ENCODE measurements at places on chromosomes 3 and 15.

DNA sequence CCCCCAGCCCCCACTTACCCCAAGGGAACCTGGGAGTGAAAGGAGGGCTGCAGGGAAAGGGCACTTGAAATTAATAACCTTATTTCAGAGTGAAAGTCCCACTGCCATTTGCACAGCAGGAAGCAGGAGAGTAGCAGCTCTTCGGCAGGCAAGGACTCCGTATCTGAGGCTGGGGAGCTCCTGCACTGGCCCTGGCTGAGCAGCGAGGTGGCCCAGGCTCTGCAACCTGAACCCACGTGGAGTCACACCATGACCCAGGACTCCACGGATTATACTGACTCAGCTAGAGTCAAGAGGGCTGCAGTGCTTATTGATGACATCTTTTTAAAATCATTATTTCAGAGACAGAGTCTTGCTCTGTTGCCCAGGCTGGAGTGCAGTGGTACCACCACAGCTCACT, 214.5 kb downstream of the XXYLT1 start:
- DNase-seq = no peak

- no peak for DNase-seq
Measured at GRCh38 chr3:100360757-100361496, 26.4 kb downstream of the NIT2 start.

GRCh38 chr3:101591071-101591470, 17.1 kb downstream of the PCNP start:
- DNase-seq = no peak

DNA sequence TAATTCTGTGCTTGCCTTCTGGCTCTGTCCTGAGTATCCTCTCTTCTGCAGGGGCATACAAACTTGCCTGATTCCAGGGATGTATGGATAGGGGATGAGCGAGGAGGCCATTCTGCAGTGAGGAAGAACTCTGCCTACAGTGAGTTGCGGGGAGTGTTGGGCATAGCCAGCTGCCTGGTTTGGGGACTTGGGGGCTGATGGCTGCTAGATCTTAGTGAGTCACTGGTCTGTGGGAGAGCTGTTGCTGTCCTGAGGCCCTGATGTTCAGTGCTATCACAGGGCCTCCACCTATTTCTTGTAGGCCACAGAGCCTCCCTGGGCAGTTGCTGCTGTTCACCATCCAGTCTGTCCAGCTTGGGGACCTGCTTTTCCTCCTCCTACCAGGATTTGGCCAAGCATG, 20.3 kb downstream of the CDAN1 start:
- DNase-seq = no peak

- DNase-seq = peak; percentile 23
Measured at GRCh38 chr3:123085932-123086627, 19.3 kb downstream of the PDIA5 start.

DNA sequence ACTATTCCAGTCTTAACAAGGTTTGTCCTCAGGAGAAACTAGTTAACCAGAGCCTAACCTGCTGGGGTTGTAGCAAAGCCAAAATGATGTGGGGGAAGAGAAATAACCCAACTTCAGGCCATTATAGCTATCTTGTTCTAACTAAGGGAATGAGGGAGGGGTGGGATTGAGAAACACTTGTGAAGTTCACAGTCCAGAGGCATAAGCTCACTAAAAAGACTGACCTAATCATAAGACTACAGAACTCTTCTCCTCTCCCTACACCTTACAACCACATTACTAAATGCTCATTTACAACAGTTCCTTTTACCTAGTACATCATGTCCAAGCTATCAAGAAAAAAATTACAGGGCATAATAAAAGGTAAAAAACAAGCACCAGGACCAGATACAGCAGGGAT, 52.8 kb downstream of the UBE3A start:
- DNase-seq = no peak

DNA sequence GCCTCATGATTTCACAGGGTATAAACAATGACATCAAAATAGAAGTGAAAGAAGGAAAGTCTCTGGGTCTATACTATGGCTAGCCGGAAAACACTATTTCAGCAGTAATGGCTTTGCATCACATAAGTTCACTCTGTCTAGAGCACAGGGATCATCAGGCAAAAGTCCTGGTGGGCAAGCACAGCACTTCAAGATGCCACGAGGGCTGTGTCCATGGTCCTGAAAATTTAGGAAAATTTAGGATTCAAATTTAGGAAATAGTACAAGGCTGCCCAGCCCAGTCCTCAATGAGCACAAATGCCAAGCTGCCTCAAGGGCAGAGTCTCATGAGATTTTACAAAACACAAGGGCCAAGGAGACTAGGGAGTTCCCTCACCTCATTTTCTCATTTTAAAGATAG, 54.1 kb downstream of the RORA start:
- DNase-seq = peak; percentile 24

- DNase-seq = no peak
Measured at GRCh38 chr3:29167180-29167579, 113.7 kb upstream of the RBMS3 start.

DNA sequence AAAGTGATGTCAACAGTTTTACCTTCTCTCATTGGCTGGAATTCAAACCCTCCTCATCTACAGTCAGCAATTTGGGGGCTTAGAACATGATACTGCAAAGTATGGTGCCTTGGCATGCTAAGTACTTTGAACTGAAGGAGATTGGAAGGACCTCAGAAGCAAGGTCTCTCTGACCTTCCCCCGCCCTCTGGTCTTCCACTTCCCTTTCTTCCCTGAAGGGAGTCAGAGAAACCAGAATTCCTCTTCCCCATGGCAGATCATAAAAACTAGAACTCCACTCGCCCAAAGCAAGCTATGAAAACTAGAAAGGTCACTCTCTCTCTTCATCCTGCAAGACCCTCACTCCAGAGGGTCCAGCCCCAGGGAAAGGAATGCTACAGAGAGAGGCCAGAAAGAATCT, 64.2 kb downstream of the CD200R1L start:
- DNase-seq = no peak

- peak; percentile 79 for DNase-seq
Measured at GRCh38 chr15:92901072-92901761, 1.1 kb downstream of the CHD2 start.

DNA sequence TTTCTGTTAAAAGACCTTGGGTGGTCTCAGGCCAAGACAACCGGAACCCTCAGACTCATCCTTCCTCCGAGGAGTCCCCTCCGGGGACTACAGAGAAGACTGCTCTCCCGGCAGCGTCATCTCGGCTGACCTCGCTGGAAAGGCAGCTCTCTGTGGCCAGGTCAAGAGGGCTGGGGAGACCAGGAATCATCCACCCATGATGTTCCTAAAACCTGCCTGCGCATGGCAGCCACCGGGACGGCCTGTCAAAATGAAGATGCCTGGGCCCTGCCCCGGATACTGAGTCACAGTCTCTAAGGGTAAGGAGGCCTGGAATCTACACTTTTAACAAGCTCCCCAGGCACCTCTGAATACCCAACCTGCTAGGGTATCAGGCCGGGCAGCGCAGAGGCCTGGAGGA, 78.6 kb downstream of the RPN1 start:
- DNase-seq = no peak

DNA sequence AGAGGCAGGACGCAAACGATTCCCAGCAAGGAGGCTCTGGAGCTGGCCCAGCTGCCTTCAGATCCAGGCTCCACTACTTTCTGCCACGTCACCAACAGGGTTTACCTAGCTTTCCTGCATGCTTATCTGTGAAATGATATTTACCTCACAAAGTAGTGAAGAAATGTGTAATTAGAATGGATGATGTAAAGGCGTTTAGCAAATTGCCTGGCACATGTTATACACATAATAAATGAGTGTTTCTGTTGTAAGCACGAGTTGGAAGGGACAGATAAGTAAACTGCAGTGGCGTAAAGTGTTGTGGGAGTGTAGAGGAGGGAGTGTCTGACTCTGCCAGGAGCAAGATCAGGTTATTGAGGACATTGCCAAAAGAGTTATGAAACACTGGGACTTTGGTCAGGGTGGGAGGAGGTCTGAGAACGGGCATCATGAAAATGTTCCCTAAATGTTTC, 3.5 kb upstream of the CHAC1 start:
- no peak for DNase-seq

- DNase-seq = no peak
Measured at GRCh38 chr3:27532426-27533260, 48.5 kb upstream of the SLC4A7 start.

- no peak for DNase-seq
Measured at GRCh38 chr15:88391700-88392099, 75.5 kb downstream of the MRPL46 start.

DNA sequence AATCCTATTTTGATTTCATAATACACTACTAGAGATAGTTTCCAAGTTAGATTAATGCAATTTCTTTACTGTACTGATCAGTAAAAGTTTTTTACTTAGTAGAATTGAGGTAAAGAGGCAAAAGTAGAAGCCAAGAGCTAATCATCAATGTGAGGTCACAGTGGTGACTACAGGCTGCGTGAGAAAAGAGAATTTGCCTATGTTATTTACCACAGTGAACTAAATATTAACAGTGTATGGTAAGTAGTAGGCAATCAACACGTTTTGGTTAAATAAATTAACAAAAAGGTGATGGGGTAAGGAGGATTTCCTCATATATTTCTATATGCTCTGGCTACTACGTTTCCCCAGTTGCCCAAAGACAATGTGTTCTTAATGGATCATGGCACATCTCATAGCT, 202.2 kb upstream of the CMC1 start:
- DNase-seq = no peak

- DNase-seq = no peak
Measured at GRCh38 chr3:184360929-184361531, 375 bp downstream of the CLCN2 start.

- DNase-seq = peak; percentile 93
Measured at GRCh38 chr3:44477312-44478030, at the start of gene ZNF445. ZNF445 (minus strand) TSS chr3:44477670; CDS start chr3:44455549, 22,121 bp downstream.

- DNase-seq = no peak
Measured at GRCh38 chr15:90683876-90684275, 33.3 kb upstream of the BLM start.

DNA sequence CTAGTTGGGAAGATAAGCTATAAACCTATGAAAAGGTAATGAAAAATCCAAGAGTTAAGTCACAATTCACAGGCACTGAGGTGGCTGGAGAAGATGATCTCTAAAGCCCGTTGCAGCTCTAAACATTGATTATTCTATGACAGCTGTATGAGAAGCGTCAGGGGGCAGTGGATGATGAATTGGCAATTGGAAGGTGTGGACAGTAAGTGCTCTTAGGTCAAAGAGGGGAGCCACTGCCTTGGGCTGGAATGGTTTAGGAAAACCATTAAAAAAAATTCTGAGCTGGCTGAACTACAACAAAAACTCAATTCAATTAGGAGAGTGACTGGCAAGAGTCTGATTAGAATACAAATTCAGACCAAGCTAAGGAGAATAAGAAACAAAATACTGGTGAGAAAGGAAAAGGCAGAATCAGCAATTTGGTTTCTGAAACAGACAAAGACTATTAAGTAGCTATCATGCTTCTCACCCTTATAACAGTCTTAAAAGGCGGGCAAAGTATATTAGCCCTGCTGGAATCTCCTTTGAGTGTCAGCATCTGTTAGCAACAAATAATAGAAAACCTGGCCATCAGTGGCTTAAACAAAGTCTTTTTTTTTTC, 8.8 kb upstream of the NMD3 start:
- peak; percentile 43 for DNase-seq

- no peak for DNase-seq
Measured at GRCh38 chr3:14822670-14823390, 4.1 kb downstream of the FGD5 start.

DNA sequence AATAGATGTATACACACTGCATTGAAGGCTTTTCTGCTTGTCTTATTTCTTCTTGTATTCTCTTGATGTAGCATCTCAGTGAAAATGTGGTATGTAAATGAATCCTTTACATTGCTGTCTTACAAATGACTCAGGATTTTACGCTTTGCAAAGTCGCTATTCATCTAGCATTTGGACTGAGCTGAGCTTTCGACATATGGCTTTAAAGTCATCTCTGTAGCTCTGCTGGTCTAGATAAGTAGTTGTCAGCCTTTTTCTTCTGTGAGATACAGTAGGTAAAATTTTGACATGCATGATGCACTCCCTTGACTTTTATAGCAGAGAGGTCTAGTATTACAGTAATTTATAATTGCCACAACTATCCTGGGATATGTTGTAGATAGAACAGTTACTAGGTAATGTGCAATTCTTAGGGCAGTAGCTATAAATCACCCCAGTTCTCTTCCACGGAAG, 16.8 kb downstream of the MEF2A start:
- no peak for DNase-seq

- DNase-seq = peak; percentile 51
Measured at GRCh38 chr3:41592753-41593510, 369.0 kb downstream of the ULK4 start.

DNA sequence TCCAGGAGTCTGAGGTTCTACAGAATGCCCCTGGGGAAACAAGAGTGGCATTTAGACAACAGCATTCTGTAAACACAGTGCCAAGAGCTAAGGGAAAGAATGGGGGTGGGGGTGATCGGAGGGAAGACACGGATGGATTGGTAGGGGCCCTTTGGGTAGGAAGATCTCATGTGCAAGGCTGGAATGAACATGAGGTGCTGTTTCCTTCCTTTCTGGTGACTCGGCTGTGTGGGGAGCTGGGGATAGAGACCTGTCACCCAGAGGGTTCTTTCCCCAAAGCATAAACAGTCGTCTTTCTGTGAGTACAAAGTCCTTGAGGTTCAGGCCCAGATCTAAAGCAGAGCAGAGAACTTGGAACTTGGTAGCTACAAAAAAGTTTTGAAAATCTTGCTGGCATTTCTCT, 11.7 kb downstream of the TPM1 start:
- no peak for DNase-seq

Measured in eye (tissue), 1 donor.